ENCODE measurements at places on chromosomes 4 and X. TPM values are rescaled to one million over a fixed set of nuclear protein-coding genes. Genes with fewer than 3 reads are reported as not detected.
A peak's percentile ranks its signal among the peaks of the same experiment; 100 is the strongest.

DNA sequence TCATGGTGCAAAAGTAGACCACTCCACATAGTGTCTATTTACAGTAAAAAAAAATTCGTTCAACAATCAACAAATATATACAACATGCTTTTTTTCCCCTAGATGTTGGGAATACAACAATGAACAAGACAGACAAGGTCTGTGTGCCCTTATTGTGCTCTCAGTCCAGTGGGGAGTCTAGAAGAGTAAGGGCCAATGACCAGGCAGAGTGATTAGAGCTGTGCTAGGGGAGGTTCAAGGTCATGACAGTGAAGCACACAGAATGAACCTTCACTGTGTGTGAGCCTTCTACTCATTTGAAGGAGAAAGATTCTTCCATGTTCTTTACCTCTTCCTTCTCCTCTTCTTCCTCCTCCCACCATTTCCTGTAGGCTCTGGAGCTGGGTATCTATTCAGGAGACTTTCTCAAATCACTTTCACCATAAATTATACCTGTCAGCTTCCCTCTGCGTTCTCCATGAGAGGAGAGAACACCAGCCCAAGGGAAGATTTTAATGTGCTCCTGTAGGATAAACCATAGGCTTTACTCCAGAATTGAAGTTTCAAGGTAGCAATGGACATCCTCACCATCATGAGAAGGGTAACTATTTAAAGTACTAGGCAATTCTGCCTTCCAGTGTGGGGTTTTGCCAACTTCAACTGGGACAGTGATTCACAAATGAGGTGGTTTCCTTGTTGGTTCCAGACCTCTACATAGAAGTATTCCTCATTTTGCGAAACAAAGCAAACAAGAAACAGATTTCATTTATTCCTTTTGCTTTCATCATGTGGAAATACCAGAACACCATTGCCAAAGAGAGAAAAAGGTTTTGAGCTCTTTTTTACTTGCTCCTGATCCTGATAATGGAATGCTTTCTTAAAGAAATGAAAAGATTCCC lies 246.9 kb upstream of the GPC4 start:
- DNase-seq, result no peak

DNA sequence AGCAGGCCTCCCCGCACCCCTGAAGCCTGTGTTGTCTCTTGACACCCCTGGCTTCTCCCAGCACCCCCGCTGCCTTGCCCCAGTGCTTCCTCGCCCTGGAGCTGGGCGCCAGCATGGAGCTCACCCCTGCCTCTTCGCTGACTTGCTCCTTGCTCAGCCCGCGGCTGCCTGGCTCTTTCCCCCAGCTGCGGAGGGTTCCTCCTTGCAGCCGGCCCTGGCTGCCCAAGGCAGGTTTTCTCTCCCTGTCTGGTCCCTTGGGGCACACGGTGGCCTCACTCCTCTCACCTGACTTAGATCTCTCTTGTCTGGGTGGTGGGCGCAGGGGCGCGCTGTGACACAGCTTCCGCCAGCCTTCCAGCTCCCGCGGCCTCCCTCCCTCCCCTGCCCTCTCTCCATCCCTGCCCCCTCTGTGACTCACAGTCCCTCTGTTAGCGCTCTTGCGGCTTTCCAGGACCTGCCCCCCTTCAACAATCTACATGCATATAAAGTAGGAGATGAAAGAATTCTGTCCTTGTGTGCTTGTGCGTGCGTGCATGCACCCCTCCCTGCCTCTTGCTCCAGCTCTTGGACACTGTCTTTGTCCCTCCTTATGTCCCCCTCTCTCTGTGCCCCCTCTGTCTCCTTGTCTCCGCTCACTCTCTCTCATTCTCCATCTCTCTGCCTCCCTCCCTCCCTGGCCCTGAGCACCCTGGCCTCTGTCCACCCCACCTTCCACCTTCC lies 2.2 kb downstream of the PLXNB3 start:
- no peak for DNase-seq

DNA sequence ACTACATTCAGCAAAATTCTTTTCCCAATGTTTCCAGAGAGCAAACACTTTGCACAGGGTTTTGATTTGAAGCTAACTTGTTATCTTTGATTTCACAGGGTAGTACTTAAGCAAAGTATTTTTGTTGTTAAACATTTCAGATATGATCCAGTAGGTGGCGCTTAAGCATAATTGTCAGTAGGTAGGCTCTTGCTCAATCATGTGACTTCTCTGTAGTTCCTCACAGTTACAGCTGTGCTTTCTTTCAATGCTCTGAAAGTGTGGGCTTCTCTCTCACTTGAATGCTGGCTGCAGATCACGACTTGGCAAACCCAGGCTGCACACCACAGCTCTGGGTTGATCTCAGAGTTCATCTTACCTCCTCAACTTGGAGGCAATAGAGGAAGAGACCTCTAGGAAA lies 1016.5 kb downstream of the SH3BGRL start:
- no peak for DNase-seq

DNA sequence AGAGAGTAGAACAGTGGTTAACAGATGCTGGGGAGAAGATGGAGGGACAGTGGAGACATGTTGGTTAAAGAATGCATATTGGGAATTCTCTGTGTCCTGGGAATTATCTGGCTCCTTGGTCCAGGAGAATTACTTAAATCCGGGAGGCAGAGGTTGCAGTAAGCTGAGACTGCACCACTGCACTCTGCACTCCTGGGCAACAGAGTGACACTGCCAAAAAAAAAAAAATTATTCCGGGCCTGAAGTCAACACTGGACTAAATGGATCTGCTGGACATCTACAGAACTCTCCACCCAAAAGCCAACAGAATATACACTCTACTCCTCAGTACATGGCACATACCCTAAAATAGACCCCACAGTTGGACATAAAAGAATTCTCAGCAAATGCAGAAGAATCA lies 400.0 kb upstream of the CXorf51B start:
- DNase-seq, result no peak

DNA sequence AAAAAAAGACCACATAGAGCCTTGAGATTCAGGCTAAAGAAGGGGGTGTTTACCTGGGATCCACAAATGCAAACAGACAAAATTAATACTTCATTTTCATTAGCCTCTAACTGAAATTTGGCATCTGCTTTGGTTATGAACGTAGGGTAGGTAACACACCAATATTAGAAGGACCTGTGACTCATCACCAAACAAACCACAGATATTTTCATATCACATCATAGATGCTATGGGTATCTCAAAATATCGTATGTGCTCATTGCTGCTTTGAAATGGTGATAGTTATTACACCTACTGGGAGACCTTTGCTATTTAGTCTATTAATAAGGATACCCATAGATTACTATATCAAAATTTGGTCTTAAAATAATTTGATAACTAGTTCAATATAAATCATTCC lies 180.6 kb upstream of the MAP3K15 start:
- DNase-seq, result no peak

The FAM9B gene
- total RNA-seq, result not detected

DNA sequence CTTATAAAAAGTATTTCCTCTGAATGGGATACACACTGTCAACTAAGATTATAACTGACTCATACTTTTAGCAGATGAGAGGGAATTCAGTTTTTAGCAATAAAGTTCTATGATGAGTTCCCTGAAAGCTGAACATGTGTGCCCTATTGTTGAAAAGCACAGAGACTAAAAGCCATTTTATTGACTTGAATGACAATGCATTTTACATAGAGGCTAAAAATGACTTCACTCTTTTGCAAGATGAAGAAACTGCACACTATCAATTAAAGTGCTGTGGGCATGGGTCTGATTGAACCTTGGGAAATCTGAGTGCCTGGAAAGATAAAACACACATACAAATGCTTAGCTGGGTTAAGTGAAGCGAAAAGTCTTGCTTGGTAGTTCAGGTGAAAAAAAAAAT lies 633.4 kb downstream of the PDHA2 start:
- no peak for DNase-seq

DNA sequence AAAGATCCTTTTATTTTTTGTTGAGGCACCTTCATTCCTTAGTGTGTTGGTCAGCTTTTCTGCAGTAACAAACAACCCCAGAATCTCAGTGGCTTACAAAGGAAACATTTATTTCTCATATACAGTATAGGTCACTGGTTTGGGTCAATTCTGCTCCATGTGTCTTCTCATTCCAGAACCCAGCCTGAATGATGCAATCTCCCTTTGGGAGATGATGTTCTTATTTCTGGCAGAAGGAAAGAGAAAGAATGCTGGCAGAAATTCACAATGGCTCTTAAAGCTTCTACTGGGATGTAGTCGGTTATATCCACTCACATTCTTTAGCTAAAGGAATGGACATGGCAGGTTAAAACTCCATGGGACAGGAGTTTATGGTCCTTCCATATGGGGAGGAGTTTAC lies 42.3 kb downstream of the IDS start:
- DNase-seq, result no peak

GRCh38 chr4:55386840-55387239 lies 8.9 kb upstream of the TMEM165 start:
- no peak for DNase-seq

The JAKMIP1 gene
- 0.98 TPM for total RNA-seq

DNA sequence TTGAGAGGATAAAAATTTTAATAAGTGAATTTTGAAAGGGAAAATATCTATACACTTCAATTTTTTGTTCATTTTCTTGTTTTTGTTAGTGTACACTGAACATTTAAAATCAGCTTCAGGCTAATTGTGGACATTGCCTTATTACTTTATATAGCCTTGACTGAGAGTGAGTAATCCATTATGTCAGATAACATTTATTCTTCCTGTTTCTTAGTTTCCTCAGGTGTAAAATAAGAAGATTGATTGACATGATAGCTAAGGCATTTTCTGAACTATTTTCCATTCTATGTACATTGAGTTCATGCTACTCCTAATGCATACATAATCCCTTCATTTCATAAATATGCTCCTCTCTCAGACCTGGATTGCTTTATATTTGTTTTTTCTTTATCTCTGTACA lies 607.3 kb upstream of the AADAT start:
- no peak for DNase-seq

- DNase-seq, result peak; percentile 38
Measured at GRCh38 chrX:115968436-115969252, 201.9 kb upstream of the AGTR2 start.

The ARX gene
- 0.87 TPM for total RNA-seq

DNA sequence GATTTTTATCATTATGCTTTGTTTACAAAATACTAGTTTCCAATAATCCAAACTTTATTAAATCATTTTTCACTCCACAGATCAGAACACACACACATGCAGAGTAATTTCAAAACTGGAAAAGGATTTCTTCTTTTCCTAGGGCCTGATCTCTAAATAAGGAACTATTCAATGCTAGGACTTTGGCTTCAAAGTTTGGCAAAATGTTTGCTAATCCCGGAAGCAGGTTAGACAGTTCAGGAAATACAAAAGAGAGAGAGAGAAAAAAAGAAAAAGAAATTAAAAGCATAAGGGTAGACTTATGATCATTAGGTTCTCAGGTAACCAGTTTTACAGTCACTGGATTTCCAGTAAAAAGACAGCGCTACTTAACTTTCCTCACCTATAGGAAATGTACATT lies 211.0 kb downstream of the DCLK2 start:
- DNase-seq, result no peak

- DNase-seq, result no peak
Measured at GRCh38 chrX:23633834-23634580, 33.3 kb upstream of the PRDX4 start.

The UVSSA gene
- total RNA-seq, result 13.6 TPM

GRCh38 chr4:129344058-129344457 lies 248.1 kb downstream of the C4orf33 start:
- no peak for DNase-seq

The ZDHHC15 gene
- total RNA-seq, result 1.1 TPM

- no peak for DNase-seq
Measured at GRCh38 chr4:21517126-21517859, 431.3 kb downstream of the KCNIP4 start.

GRCh38 chr4:55028196-55028595 lies 97.2 kb downstream of the KDR start:
- no peak for DNase-seq

GRCh38 chr4:921830-922331 lies 10.2 kb downstream of the GAK start:
- DNase-seq, result peak; percentile 27

The DRD5 gene
- total RNA-seq, result not detected

GRCh38 chrX:138761380-138761779 lies 49.9 kb upstream of the FGF13 start:
- DNase-seq, result no peak

- peak; percentile 29 for DNase-seq
Measured at GRCh38 chrX:49919617-49920016, 2.8 kb upstream of the CLCN5 start.

GRCh38 chrX:110173192-110174175 lies 144.4 kb downstream of the AMMECR1 start:
- no peak for DNase-seq

DNA sequence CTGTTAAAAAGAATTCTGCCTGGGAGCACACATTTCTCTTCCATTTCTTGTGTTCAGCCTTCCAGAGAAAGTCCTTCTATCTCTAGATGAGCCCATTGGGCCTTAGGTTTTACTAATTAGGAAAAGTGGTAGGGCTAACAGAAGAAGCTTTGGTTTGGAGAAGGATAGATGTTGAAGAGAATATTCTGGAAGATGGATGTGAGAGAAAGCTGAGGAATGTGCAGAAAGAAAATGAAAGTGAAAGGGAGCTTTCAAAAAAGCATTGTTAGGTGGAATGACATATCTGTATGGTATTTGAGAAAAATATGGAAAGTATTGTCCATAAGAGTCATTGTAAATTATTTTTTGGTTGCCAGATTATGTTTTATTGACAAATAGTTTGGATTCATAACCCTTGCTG lies 474.8 kb upstream of the SLIT2 start:
- DNase-seq, result no peak

DNA sequence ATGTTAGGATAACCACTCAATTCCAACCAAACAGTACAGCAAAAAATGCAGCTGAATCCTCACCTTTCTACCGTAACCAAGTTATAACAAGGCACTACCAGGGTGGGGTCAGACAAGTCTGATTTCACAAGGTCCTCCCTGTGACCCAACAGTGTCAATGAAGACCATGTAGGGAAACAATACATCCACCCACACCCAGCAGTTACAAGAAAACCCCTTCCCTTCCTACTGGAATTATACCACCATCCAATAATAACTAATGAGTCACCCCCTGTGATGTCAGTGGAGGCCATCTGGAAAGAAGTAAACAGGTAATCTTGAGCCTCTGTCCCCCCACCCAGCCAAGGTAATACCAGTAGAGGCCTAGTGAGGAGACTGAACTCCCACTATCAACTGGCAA lies 117.6 kb downstream of the FGF16 start:
- no peak for DNase-seq

The GAGE13 gene
- total RNA-seq, result not detected

DNA sequence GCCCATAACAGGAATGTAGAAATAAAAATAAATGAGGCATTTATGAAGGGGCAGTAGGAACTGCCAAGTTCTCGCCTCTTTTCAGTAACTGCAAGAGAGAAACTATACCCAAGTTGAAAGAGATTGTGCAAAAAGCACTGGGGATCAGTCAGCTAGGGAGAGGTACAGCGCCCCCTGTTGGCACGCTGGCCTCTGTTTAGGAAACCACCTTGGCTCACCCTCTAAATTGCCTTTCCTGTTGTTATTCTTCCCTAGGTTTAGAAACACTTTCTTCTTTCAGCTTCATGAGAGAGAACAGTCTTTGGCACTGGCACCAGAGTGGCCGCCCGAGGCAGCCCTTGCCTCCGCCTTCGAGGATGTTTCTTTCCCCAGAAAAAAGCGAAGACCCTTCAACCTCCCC lies 348.5 kb downstream of the MID1IP1 start:
- DNase-seq, result peak; percentile 75

Measured in pancreas (tissue), 10 donors.